Ecto neural progenitor cell (in vitro differentiated cells): ENCODE measurements at places on chromosomes 1 and 21.

- no peak for DNase-seq
These were observed 540.1 kb upstream of the RGS18 start for GRCh38 chr1:191618181-191618580.

DNA sequence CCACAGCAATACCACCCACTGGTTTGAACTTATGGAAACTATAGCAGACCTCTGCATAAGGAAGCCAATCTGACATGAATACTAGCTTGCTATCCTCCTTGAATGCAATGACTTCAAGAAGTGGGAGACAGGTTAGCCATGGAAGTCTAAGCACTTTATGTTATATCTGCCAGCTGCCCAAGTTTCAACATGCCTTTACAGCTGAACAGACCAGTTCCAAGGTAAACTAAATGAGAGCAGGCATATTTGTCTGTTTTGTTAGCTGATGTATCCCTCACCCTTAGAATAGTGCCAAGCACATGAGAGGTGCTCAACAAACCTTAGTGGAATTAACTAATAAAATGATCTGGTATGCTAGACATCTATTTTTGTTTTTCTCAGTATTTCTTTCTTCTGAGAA, 65.1 kb downstream of the ALG14 start:
- no peak for DNase-seq

GRCh38 chr1:34366875-34367624, 190.3 kb downstream of the C1orf94 start:
- no peak for DNase-seq

DNA sequence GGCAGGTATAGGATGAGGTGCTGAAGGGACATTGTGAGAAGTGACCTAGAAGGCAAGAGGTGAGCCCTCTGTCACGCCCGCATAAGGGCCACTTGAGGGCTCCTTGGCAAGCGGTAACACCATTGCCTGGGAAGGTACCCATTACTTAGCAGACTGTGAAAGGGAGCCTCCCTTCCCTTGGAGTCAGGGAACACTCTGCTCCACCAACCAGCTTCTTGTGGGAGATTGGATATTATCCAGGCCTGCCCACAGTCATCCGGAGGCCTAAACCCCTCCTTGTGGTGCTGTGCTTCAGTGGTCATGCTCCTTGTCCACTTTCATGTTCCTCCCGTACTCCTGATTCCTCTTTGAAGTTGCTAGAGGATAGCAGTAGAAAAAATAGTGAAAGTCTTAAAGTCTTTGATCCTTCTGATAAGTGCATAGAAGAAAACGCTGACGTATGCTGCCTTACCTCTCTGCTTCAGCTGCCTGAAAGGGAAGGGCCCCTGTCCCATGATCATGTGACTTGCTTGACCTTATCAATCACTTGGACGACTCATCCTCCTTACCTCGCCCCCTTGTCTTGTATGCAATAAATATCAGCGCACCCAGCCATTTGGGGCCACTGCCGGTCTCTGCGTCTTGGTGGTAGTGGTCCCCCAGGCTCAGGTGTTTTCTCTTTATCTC, 16.0 kb downstream of the RBBP4 start:
- no peak for DNase-seq

DNA sequence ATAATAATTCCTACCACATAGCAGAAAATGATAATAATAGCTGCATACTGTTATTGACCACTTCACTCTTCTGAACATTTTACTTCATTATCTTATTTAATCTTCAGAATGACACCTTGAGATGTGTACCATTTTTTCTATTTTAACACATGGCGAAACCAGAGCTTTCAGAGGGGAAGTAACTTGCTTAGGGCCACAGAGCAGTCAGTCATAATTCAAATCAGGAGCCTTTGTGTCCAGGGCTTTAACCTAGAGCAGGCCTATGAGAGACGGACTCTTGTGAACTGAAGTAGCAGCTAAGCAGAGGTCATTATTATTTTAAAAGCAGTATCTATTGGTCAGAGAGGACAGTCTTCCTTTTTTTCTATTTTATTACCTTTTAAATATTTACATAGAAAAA, 114.0 kb downstream of the ROR1 start:
- no peak for DNase-seq

- DNase-seq, result no peak
These were observed 749 bp downstream of the CITED4 start for GRCh38 chr1:40861224-40862003.

DNA sequence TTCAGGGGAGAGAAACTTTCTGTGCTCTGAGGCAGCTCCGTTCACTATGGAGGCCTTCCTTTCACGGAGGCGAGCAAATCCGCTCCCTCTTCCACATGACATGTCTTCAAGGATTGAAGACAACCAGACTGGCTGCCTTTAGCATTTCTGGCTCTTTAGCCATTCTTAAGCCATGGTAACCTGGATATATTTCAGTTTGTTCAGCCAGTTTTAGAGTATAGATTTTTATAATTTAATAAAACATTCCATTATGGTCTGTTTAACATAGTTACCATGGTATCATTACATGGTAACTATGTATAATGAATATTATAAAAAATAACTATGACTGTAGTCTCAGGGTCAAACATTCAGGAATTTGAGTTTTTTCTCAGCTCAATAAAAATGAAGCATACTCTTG, 54.2 kb upstream of the NFIA start:
- DNase-seq, result no peak
